Lung microvascular endothelial cell (primary cell): ENCODE measurements at places on chromosomes 6 and 20. TPM values are rescaled to one million over a fixed set of nuclear protein-coding genes. Genes with fewer than 3 reads are reported as not detected.

GRCh38 chr6:22357724-22358189 lies 60.9 kb upstream of the PRL start:
- no peak for DNase-seq

DNA sequence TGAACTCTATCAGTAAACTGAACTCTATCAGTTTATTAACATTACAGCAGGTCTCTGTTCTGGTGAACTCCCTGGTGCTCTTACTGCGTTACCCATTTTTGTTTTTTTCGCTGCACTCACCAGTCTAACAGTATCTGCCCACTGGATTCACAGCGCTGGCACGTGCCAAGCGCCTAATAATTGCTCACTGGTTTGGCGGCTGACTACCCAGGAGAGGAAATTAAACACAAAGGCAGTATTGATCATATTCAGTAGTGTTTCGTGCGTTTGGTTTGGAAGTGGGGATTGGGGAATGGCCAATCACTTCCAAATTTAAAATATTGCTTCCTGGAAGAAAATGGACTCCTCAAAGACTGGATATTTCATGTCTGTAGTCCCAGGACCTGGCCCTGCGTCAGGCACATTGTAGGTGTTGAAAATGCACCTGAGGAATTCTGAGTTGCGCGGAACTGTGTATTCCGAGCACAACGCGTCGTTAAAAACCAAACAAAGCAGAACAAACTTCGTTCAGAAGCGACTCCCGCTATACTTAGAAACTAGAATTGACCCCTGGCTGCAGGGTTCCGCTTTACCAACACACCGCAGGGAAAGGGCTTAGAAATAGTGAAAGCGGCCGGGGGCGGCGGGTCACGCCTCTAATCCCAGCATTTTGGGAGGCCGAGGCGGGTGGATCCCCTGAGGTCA lies 1.1 kb upstream of the RPS12 start:
- peak; percentile 75 for DNase-seq

DNA sequence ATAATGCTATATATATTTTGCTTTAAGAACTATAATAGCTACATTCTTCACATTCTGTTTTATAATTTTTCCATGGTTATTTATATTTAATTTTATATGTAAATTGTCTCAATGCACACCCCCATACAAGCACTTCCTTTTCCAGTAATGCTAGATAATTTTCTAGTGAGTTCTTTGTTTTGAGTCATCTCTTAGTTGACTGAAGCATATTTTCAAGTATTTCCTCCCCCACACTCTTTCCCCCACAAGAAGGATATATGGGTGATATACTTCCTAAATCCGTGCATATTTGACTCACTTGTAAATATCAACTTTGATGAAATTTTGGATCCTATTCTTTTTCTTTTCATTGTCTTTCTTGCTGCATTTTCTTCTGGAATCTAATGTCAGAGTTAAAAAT lies 82.1 kb upstream of the SRSF6 start:
- DNase-seq: no peak

DNA sequence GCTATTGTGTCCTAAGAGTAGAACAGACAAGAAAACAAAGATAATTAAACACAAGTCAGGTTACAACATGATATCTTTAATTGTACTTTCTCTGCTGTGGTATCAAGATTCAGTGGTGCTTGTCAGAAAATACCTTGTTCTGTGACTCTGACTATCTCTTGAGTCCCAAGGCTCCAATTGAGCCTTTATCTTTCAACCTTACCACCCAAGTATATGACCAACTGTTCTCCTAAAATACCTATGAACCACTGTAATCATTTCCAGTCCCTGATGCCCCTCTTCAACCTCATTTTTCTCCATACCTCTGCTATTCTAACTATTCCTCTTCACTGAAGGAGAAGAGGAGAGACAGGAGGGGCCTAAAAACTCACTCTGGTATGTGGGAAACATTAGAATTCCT lies 66.9 kb upstream of the TPD52L1 start:
- DNase-seq: no peak

DNA sequence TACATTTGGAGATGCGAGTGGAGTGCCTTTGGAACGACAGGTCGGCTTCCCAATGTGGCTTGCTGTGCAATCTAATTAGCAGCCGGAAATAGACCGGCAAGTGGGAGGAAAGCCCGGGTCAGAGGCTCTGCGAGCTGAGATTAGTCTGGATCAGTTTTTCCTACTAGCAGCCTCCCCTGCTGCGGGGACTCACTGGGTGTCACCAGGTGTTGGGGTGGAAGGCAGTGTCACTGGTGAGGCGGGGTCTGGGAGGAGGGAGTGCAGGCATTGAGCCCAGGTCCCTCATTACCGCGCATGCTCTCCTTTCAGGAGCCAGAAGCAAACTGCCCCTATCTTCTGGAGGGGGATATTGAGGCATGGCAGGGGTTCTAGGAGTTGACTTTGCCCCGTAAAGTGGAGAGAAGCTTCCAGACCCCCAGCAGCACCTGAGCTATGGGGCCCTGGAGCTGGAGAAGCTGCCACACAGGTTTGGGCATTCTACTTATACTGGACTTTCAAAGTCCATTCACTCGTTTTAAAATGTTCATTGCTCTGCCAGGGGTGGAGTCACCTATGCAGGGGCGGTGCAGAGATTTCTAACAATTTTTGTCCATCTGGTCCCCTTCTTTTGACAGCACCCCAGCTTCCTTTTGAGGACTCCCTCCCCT lies 11.0 kb downstream of the SULF2 start:
- DNase-seq: peak; percentile 56

DNA sequence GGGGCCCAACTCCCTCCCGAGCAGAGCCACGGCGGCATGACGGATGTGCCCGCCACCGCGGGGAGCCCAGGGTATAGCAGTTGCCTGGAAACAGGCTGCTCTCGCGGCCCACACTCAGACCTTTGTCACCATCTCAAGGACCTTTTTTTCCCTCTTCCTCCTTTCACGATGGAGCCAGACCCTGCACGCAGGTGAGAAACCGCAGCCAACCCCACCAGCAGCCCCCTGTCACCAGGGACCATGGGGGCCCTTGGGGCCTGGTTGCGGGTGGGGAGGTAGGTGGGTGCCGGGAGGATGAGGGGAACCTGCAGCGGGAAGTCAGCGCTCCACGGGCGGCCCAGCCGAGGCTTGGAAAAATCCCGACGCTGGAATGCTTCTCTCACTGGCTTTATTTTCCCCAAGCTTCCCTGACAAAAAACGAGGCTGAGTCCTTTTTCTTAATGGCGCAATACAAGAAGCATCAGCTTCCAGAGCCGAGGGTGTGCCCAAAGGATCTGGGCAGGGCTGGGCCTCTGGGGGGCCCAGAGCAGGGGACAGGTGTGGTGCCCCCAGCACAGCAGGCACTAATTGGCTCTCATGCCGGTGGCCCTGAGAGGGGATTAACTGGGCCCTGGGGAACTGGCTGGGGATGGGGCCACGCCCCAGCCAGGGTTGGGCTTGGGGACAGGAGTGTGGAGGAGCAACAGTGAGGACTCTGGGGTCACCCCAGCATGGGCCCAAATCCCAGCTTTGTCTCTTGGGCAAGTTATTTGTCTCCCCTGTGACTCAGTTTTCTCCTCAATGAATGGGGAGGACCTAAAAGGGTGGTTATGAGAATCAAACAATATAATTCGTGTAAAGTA lies 23.9 kb downstream of the NOL4L start:
- DNase-seq: no peak

GRCh38 chr20:45358282-45359068 lies 4.5 kb upstream of the SYS1 start:
- DNase-seq: peak; percentile 87

DNA sequence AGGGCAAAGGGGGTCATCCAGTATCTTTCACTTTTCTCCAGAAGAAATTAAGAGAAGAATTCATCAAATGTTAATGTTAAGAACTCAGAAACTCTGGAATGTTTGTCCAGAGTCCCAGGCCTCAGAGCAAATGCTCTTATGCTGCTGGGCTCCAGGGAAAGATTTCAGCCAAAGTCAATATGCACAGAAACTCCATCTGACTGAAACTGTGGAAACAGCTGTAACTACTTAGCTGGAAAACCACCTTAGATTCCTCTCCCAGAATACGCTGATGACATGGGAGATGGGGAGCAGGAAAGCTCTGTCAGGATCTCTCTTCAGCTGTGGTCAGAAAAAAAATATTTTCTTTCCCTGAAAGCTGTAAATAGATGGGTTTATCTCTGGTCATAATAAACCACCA lies 559.6 kb downstream of the RFPL4B start:
- DNase-seq: no peak

- DNase-seq: peak; percentile 73
Observed at GRCh38 chr6:134882426-134883038, 67.4 kb downstream of the ALDH8A1 start.

DNA sequence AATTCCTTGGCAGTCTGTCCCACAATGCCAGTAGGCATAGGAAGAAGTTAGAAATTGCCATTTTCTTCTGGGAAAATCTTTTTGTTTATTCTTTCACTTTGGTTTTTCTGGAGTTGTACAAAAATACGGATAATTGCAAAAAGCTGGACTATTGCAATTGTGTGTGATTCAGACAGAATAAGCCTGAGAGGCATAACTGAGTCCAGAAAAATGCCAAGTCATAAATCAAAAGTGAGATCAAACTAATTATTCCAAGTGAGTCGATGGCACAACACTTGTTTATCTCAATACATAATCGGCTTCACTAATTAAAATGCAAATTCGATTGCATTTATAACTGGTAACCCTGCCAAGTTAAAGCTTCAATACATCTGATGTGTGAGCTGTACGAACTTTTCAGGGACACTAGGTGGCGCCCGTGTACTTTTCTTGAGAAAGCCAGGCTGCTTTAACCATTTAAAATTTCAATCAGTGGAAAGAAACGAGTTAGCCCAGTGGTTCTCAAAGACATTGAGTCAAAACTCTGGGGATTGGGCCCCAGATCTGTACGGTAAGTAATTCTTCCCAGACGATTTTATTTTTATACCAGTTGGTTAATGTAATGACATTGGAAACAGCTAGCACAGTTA lies 102.6 kb downstream of the LAMP5 start:
- DNase-seq: peak; percentile 81

DNA sequence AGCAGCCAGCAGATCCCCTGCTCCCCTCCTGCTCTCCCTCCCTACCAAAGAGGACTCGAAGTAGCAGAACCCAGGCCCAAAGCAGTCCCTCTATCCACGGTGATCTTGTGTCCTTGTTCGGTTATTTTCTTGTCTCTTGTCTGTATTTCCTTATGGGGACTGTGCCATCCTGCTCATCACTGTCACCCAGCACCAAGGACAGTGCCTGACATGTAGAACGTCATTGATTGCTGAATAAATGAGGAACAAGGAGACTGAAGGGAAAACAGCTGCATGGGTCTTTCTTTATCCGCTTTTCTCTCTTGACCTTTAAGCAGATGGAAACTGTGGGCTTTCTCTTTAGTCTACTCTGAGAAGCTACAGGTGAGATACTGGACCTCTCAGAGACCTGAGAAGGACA lies 29.4 kb upstream of the ZNF831 start:
- no peak for DNase-seq

GRCh38 chr6:7454696-7455358 lies 65.2 kb downstream of the RIOK1 start:
- no peak for DNase-seq

DNA sequence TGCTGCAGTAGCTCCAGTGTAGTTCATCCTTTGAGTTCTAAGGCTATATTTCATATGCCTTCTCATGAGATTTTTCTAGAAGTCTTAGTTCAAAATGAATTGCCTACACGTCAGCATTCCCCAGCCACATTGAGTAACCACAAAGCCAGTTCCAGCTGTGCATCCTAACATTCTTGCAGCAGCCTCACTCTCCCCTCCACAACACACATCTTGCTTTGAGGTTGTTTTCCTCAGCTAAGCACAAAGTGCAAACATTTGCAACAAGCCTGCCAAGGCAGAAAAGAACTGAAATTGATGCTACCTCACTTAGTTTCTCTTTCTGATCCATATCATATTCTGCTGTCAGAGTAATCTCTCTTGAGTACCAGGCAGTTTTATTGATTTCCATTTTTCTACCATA lies 160.7 kb upstream of the KCNQ5 start:
- DNase-seq: no peak

GRCh38 chr20:7858734-7859250 lies 81.5 kb downstream of the HAO1 start:
- peak; percentile 37 for DNase-seq

GRCh38 chr20:53231061-53231460 lies 258.9 kb downstream of the TSHZ2 start:
- no peak for DNase-seq

DNA sequence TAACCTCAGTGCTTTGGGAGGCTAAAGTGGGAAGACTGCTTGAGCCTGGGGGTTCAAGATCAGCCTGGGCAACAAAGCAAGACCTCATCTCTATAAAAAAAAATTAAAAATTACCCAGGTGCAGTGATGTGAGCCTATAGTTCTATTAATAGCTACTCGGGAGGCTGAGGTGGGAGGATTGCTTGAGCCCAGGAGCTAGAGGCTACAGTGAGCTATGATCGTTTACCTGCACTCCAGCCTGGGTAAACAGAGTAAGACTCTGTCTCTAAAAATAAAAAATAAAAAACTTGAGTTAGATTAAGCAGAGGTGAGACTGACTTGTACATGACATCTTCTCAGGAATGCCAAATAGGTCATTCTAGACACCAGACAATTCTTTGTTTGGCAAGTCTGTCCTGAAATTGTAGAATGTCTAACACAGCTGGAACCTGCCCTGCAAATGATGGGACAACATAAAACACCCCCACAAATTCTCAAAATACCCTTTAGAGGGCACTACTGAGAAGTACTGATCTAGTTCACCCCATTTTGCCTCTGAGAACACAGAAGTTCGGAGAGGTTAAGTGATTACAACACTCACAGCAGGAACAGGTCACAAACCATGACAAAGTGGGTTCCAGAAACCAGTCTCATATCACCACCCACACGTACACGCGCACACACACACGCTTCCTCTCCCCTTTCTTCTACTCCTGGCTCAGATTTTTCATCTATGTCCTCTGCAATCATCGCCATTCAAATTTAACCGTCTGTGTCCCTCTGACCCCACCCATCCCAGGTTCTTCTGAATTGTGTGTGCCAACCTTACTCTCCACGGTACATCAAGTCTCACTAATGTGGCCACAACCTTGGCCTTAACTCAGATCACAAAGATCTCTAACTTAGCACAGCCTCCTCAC lies 38.3 kb downstream of the ARHGAP18 start:
- DNase-seq: peak; percentile 24

- no peak for DNase-seq
Observed at GRCh38 chr6:30102414-30102969, 10.4 kb downstream of the TRIM31 start.

Gene RNF39
- total RNA-seq: not detected in 2 replicates

Gene NR2E1
- total RNA-seq: not detected in 2 replicates

Gene FRK
- total RNA-seq: under 0.01 TPM in 2 replicates

Gene FOXC1
- 3.1 and 5.8 TPM in 2 replicates for total RNA-seq

Gene BCLAF1
- total RNA-seq: 58.4 and 67.3 TPM in 2 replicates

Gene SLC17A9
- total RNA-seq: 3.2 and 3.9 TPM in 2 replicates

Gene MCHR2
- total RNA-seq: not detected in 2 replicates

Gene SIRPB1
- 0.22 and 0.40 TPM in 2 replicates for total RNA-seq

Gene SLC32A1
- not detected in 2 replicates for total RNA-seq

Gene NKAIN4
- total RNA-seq: not detected in 2 replicates

Gene CGA
- total RNA-seq: not detected in 2 replicates

Gene DEFB118
- total RNA-seq: not detected in 2 replicates
